ENCODE measurements at places on chromosomes 13 and 19. TPM values are rescaled to one million over a fixed set of nuclear protein-coding genes. Genes with fewer than 3 reads are reported as not detected.

DNA sequence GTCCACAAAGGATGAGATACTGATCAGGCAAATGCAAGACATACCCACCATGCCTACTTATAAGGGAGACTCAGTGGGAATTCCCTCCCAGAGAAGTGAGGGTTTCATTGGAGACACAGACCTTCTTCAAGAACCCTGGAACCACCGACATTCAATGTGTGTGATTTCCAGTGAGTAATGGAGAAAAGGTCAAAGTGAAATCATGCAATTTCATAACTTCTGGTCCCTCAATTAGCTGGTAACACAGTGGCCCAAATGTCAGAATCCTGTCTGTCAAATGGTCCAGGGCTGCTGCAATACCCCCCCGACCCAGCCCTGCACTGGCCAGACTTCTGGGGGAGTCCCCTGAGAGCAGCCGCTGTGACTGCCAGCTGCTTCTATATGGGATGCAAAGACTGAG is 4.7 kb upstream of the METTL21C start:
- DNase-seq = peak; percentile 31

OR7C1 gene
- total RNA-seq = not detected

DNA sequence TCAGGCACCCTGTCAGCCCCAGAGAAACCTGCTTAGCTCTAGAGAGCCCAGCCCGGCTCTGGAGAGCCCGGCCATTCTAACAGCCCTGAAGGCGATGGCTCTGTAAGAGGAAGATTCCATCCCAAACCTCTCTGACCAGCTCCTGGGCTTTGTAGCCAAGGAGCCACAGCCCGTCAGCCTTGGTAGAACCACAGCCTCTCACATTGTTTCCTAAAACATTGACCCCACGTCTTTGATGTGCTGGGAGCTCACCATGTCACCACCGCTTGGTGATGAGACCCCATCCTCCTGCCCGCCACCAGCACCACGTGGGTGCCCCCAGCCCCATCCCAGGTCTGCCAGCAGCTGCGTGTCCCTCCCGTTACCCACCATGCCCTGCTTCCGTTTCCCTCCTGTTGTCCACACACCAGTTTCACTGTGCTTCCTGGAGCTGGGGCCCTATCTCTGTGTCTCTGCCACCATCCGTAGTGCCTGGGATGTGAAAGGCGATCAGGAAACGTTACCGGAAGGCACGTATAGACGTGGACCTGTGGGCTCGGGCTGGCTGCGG is 94.2 kb upstream of the MCF2L start:
- DNase-seq = peak; percentile 5

DHDH gene
- total RNA-seq = not detected

MAU2 gene
- 107 TPM for total RNA-seq

TTC9B gene
- total RNA-seq = 19.5 TPM

DNA sequence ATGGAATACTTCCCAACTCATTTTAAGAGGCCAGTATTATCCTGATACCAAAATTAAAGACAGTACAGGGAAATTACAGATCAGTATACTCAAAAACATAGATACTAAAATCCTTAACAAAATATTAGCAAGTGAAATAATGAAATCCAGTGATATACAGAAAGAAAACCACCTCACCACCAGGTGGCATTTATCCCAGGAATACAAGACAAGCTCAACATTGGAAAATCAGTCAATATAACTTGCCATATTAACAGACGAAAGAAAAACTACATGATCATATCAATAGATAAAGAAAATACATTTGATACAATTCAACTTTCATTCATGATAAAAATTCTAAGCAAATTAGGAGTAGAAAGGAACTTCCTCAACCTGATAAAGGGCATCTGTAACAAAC is 6.7 kb upstream of the GNA15 start:
- no peak for DNase-seq

- DNase-seq = no peak
Measured at GRCh38 chr13:99307247-99307646, at the start of gene GPR183. Gene GPR183, minus strand, starts transcription at chr13:99307399. Its CDS starts 11,254 bp downstream, at chr13:99296145.
